ENCODE measurements at places on chromosomes 2 and 18. TPM values are rescaled to one million over a fixed set of nuclear protein-coding genes. Genes with fewer than 3 reads are reported as not detected.
A peak's percentile ranks its signal among the peaks of the same experiment; 100 is the strongest.

Gene CNDP1
- 0.34 TPM for total RNA-seq

Gene SLC38A11
- total RNA-seq, result not detected

Gene REEP1
- total RNA-seq, result 0.38 TPM

Gene ACADL
- total RNA-seq, result not detected

Gene KIAA2012
- not detected for total RNA-seq

Gene MYO1B
- 0.43 TPM for total RNA-seq

DNA sequence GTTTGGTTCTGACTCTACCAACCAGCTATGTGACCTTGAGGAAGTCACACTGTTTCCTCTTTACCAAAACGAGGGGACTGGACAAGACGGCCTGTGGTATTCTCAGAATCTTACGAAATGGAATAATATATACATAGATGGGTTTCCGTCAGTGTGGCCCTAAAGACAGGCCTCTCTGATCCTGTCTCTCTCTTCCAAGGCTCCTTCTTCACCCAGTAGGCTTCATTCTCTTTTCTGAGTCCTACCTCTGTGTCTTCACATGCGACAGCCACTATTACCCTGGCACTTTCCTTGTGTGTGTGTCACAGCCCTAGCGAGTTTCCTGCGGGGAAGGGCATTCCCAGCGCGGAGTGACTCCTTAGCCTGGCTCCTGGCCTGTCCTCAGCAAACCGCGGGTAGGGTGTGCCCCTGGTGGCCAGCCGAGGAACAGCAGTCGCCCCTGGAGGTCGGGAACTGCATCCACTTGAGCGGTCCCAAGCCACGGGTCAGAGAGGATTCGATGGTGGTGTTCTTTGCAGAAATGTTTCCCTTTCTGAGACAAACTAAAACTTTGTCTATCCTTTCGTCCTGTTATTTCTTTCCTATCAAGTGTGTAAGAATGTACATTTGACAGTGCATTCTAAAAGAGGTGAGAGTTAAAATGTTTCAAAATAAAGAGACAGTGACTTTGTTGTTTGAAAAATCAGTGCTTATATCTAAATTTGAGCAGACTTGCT, 63.3 kb downstream of the RAB31 start:
- DNase-seq, result peak; percentile 5

- DNase-seq, result no peak
Measured at GRCh38 chr18:76167410-76167809, 327.6 kb downstream of the ZNF516 start.

- DNase-seq, result no peak
Measured at GRCh38 chr18:3715231-3716080, 265.5 kb downstream of the TGIF1 start.

GRCh38 chr2:207107131-207107530, 58.6 kb downstream of the KLF7 start:
- no peak for DNase-seq

GRCh38 chr2:47720036-47720435, 62.9 kb upstream of the MSH6 start:
- DNase-seq, result no peak

DNA sequence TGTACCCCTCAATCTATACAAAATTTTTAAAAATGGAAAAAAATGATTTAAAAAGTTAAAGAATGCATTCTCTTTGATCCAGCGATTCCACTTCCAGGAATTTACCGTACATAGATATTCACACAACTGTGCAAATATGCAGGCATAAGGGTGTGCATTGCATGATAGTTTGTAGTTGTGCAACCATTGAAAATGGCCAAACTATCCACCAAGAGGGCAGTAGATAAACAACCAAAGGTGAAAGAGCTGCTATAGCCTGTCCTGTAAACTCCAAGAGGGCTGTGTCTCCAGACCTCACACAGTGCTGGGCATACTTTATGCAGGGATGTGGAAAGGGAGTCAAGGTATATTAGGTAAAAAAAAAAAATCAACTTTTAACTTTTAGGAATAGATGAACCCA, 116.5 kb upstream of the NEDD4L start:
- no peak for DNase-seq

- DNase-seq, result no peak
Measured at GRCh38 chr2:230335461-230335863, 8.5 kb downstream of the SP140L start.

DNA sequence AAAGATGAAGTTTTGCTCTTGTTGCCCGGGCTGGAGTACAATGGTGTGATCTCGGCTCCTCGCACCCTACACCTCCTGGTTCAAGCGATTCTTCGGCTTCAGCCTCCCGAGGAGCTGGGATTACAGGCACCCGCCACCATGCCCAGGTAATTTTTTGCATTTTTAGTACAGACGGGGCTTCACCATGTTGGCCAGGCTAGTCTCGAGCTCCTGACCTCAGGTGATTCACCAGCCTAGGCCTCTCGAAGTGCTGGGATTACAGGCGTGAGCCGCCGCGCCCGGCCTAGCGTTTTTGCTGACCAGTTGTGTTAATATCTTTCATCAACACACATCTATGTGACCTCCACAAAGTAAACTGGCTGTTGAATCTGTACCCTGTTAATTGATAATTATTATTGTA, 49.4 kb upstream of the KLHL14 start:
- no peak for DNase-seq

DNA sequence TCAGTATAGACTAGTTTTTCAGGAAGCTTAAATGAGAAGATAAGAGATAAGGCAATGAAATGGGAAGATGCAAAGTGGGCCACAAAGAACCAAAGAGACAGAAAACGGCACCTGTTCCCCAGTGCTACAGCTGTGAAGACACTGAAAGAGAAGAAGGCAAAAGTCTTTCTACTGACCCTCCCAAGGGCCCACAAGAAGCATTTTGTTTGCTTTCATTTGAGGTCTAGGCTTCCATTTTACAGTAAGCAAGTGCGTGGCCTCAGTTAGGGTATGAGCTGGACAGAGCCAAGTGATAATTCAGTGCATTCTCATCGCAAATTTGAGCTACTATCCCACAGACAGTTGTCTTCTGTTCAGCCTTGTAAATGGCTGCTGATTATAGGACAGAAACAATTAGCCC, 53.4 kb upstream of the STK17B start:
- no peak for DNase-seq

DNA sequence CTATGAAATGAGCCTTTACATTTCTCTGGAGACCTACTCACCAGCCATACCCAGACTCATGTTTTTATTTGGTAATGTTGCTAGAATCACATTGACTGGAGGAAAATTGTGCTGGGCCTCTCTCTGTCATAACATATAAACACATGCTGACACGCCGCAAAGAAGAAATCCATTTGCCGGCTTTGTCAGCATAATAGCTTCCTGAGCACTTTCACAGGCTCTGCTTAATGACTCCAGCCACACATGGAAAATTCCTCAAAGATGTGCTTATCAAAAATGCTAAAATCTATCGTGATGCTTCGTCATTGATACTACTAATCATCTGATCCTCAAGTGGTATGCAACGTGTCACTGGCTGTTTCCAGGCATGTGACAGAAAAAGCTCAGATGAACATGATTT, 63.1 kb downstream of the RND3 start:
- no peak for DNase-seq

GRCh38 chr2:136005462-136006196, 20.2 kb upstream of the DARS1 start:
- DNase-seq, result no peak

GRCh38 chr18:52348209-52348608, 8.2 kb downstream of the DCC start:
- no peak for DNase-seq

GRCh38 chr2:44342854-44343253, 18.4 kb downstream of the PREPL start:
- DNase-seq, result peak; percentile 33

DNA sequence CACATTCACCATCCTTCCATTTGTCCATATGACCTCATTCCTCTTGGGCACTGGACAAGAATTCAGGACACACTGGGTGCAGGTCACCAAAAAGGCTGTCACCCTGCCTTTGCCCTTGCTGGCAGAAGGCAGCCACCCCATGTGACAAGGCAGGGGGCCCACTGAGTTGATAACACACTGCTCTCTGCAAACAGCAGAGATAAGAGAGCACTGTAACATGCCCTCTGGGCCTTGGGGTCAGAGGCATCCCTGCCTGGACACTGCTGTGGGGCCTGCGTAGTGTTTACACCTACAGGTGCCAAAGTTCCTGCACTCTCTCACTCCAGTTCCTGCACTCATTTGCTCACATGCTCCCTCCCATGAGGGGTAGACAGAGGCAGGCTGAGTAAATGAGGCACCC, 344.7 kb upstream of the TCF4 start:
- DNase-seq, result no peak

DNA sequence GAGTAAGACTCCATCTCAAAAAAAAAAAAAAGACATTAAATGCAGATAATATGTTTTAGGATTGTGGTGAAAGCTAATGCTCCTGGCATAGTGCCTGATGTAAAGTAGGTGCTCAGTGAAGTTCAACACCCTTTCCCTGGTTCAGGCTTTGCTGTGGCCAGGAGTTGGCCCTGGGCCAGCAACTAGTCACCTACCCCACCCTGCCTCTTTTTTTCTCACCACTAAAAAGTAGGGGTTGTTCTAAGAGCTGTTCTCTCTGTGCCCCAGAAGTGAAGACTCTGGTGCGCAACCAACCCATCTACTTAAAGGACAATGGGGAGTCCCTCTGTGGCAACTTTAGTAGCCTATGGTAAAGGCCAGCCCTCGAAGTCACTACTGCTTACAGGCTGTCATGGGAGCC, 75.9 kb downstream of the DNMT3A start:
- DNase-seq, result no peak

DNA sequence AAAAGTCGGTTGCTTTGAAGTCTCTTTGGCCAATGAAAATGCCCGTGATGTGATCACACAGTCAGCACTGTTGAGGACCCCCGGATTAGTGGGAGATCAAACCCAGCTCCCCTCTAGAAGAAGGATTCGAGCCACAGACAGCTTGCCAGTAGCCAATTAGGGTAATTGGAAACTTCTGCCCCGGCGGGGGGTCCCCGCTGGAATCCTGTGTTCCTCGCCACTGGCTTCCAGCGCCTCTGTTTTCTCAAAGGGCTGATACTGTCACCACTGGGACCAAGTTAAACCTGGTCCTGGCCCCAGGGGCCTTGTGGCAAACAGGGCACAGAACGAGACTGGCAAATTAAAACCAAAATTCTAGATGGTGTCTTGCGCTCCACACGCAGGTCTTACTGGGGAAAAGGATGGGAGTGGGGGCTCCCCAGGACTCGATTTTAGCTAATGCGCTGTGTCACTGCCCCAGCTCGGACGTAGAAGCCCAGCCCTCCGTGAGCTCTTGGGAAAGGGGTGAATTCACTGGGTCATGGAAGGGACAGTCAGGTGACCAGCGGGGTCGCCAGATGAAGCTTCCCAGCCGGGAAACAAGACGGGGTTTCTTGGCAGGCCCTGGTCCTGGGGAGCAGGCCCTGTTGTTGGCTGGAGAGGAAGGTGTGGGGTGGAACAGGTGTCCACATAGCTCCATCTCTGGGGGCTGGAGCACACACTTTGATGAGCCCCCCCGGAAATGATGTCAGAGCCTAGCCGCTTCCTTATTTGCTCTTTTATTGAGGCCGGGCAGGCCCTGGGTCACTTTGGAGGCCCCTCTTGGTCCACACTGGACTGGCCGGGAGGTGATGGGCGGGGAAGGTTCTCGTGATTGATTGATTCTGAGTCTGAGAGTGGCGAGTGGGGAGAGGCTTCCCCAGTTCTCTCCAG, 90.2 kb downstream of the SMAD7 start:
- no peak for DNase-seq

Data from naive thymus-derived CD4-positive, alpha-beta T cell (primary cell).